ENCODE measurements at places on chromosomes 1 and 21.

- DNase-seq, result no peak
Observed at GRCh38 chr1:68542586-68542985, 45.7 kb upstream of the DEPDC1 start.

- DNase-seq, result no peak
Observed at GRCh38 chr1:163063610-163064009, 5.6 kb upstream of the RGS4 start.

DNA sequence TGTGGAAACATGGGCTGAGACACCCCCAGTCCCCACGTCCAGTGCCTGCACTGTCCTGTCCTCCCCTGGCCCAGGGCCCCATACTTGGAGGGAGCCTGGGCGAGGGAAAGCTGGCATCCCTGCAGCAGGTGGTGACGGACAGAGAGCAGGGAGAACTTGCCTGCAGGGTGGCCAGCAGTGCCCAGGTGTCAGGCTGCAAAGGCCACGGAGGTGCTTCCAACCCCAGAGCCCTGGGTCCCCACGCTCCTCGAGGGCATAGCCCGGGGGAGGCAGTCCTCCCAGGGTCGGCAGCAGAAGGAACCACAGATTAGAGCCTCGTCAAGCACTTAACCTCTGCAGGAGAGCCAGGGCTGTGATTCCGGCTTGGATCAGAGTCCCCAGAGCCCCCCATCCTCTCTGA is 77.5 kb downstream of the ARHGEF16 start:
- DNase-seq, result no peak

DNA sequence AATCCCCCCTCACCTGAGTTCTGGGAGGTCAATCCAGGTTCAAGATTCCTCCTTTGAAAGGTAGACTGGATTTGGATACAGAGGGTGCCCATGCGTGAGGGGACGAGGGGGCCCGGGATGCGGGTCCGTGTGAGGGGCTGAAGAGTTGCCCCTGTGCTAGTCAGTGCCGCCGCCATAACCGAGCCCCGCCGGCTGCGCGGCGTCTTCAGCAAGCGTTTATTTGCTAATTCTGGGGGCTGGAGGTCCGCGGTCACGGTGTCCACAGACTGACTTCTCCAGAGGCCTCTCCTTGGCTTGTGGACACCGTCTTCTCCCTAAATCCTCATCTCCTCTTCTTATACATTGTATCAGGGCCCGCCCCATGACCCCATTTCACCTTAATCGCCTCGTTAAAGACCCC is 20.9 kb upstream of the SAMD11 start:
- DNase-seq, result no peak

DNA sequence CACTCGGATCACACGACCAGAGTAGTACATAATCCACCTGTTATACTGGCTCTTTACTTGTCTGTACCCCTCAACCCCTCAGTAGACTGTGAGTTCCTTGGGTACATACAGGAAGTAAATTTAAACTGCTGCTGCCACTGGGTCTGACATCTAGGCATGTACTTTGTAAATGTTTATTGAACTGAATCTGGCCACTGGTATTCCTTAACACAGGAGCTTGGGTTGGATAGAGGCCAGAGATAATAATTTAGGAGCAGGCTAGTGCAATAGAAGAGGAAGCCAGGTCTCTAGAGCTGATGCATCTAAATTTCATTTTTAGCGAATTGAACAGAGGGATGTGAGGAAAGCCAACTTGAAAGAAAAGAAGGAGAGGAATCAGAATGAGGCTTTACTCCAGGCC is 12.4 kb downstream of the TTC4 start:
- DNase-seq, result no peak

DNA sequence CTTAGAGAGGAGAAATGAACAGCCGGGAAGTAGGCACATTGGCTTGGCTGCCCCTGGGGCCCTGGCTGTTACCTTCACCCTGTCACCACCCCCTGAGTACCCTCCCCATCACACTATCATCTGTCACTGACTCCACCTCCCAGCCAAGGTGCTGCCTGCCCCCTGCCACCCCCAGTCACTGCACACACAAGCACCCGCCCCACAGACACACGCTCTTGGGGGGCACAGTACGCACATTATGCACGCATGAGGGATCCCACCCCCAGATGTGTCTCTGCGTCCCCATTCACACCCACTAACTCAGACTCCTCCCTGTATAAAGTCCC is 223.3 kb downstream of the PTPRU start:
- DNase-seq, result no peak
